CD4-positive, alpha-beta T cell treated with Interleukin-17A for 4 hours (primary cell): ENCODE measurements at places on chromosomes 5 and 9.

DNA sequence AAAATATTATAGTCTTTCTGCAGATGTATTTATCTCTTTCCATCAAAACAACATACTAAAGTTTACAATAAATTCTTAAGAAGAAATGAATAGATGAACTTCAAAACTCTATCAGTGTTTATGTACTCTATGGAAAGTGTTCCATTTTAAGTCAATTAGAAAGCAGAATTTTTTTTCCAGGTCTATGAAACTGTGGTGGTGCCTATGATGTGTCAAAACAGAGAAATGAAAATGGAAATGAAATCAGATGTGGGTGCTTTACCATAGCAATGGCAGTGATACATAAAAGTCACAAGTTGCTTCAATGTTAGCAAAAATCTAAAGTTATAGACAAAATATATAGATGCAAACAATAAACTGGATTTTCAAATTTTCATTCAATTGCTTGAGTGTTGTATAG, 97.3 kb downstream of the PTCH1 start:
- DNase-seq: no peak

GRCh38 chr5:38360323-38361061, 102.1 kb downstream of the EGFLAM start:
- no peak for DNase-seq

GRCh38 chr5:169258372-169259000, 42.5 kb downstream of the SLIT3 start:
- no peak for DNase-seq

DNA sequence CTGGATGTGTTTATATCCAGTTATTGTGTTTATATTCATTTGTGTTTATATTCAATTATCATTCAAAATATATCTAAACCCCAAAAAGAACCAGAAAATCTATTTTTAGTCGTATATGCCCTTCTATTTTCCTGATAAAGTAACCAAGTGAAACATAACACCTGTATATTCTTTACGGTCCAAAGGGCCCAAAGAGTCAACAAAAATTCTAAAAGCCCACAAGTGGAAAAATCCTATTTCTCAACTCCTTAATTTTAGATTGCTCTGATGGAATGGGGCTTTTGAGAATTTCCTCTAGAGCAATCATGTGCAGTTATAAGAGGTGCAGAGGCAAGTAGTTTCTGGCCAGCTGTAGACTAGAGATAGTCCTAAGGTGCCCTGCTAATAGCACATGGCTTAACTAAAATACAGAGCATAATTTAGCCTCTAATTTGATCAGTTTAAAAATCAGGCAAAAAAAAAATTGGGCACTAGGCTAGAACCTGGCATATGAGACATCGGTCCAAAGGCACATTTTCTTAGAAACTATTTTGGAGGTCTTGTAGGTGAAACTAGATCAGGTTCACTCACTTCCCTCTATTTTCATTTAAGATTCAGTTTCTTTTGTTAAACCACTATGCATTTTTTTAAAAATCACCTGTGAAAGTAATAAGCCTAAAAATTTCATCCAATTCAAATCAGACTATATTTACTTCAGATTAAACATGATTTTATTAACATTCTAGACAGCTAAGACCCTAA, 256.0 kb downstream of the FBXL17 start:
- DNase-seq: no peak

- no peak for DNase-seq
These were observed 105.5 kb downstream of the AUH start for GRCh38 chr9:91256235-91256634.

- DNase-seq: no peak
These were observed 51.5 kb upstream of the HSPB3 start for GRCh38 chr5:54403885-54404416.

- DNase-seq: no peak
These were observed 59.0 kb downstream of the MAP1B start for GRCh38 chr5:72166070-72166979.
